Mammary epithelial cell (primary cell): ENCODE measurements at places on chromosomes 1 and 21.
A peak's percentile ranks its signal among the peaks of the same experiment; 100 is the strongest.

- no peak for DNase-seq
Measured at GRCh38 chr1:58065520-58065919, 481.0 kb downstream of the OMA1 start.

GRCh38 chr1:168979276-168979675 is 127.2 kb upstream of the ATP1B1 start:
- DNase-seq, result no peak

DNA sequence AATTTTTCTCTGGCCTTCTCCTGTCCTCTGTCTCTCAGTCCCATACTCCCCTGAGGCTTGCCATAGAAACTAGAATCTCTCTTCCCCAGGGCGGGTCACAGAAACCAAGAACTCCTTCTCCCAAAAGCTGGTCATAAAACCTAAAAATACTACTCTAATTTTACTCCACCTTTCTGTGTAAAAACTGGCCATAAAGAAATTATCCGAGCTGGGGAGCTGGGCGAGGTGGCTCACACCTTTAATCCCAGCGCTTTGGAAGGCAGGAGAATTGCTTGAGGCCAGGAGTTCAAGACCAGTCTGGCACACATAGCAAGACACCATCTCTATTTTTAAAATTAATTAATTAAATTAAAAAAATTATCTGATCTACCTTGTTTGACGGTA is 3.0 kb downstream of the ALG14 start:
- DNase-seq, result no peak

DNA sequence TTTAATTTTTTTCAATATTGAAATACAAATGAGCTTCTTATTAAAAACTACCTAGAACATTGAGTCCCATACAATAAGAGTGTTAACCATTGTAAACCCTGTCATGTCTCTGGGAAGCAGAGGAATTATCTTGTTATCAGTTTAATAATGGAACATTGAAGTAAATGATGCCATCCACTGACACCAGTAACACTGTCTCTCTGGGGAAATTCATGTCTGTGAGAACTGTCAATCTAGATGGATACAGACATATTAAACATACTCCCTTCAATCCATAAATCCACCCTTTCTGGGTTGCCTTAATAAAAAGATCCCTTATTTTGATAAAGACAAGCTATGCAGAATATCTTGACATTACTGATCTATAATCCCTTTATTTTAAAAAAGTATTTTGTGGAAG is 503.2 kb downstream of the DPYD start:
- no peak for DNase-seq

- DNase-seq, result no peak
Measured at GRCh38 chr1:29673228-29673500, 436.8 kb downstream of the PTPRU start.

DNA sequence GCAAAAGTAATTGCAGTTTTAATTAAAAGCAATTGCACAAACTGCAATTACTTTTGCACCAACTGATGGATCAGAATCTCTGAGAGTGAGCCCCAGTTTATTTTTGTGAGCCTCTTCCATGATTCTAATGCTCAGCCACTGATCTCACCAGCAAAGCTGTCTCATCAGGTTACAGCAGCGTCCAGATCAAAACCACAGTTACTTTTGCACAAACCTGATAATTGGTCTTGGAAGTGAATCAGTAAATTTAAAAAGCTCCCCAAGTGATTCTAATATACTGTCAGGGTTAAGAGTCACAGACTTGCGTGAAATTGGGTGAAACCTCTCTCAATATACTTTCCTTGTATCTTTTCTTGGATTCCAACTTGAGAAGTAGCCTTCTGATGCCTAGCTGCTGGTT is 13.5 kb upstream of the CR2 start:
- DNase-seq, result no peak

GRCh38 chr1:24570265-24571125 is 14.6 kb downstream of the NCMAP start:
- no peak for DNase-seq

DNA sequence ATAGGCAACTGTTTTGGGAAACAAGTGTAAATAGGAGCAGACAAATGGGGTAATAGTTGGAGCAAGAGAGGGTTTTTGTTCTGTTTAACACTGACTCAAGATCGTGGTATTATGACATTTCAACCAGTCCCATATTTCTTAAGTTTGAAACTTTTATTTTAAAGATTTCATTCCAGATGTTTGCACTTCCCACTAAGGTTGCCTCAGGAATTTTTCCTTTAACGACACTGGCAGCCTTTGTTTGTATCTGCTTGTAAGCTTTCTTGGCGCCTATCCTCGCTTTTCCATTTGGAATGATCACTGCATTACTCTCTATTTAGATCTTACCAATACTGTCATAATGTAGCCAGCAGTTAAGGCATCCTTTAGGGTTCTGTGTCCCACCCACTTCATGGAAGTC is 67.7 kb downstream of the ALG6 start:
- no peak for DNase-seq

DNA sequence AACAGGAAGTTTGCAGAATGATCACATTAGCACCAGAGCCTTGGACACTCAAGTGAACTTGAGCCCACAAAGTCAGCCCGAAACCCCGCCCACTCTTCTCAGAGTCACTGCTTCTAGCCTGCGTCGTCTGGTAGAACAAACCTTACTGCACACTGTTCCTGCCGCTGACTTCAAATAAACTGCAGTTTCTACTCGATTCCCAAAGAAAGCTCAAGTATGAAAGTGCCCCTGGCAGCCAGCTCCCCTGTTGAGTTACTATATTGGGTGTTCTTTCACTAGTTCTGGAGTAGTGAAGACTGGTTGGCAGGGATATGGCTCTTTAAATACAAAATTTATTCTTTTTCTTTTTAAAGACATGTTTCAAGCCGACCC is 164.7 kb downstream of the GALNT2 start:
- DNase-seq, result no peak

DNA sequence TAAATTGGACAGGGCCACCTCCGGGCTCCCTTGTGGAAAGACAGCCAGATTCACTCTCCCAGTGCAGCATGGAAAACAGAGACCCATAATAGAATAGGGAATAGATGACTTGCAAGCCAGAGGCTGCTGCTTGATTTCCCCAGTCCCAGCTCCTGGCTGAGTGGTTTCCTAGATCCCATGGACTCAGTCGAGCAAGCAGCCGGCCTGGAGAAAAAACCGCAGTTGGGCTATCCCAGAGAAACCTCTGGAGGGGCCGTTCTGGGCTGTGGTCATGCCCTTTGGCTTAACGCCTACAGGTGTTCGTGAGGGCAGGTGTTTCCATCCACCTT is 61.7 kb downstream of the ELK4 start:
- DNase-seq, result no peak

- no peak for DNase-seq
Measured at GRCh38 chr1:33814166-33814565, 49.7 kb upstream of the HMGB4 start.

DNA sequence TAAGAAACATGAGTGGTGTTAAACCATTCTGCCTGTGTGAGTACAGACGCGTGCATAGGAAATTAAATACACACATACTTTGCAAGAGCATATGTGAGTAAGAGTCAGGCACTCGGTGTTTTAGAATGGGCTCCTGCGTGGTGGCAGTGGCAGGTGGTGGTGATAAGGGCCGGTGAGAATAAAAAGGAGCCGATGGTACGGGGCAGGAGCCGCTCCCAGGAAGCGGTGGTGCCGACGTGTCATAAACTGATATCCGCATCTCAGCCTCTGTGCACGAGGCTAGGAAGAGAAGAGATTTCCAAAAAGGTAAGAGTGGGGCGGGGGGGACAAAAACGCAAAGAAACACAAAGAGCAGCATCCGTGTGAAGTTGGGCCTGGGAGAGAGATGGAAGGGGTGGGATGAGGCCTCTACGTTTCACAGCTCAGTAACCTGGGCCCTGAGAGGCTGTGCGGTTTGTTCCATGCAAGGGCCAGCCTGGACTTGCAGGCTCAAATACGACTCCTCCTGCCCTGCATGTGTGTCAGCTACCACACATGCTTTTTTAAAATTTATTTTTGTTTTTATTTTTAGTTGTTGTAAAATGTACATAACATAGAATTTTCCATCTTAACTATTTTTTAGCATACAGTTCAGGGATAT is 127.7 kb upstream of the COL6A1 start:
- DNase-seq, result peak; percentile 67

DNA sequence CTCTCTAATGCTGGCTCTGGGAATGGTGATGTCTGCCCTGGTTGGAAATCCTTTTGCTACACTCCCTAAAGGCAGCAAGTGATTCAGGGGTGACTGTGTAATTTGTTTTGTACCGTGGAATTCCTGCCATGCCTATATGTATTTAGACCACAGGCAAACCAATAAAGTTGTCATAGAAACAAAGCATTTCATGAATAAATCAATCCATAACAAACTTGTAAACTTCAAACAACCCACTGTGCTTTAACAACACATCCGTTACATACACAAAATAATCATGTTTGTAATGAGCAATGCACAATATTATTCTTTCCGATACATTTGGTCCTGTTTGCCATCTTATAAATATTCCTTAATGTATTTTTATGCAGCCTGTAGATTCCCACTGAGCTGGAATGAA is 330.3 kb upstream of the SNX7 start:
- peak; percentile 59 for DNase-seq

GRCh38 chr1:190864013-190864641 is 386.5 kb upstream of the BRINP3 start:
- DNase-seq, result peak; percentile 74

- DNase-seq, result no peak
Measured at GRCh38 chr21:45985471-45986315, 4.1 kb downstream of the COL6A1 start.

GRCh38 chr1:175364424-175365076 is 172.0 kb upstream of the KIAA0040 start:
- DNase-seq, result no peak

- peak; percentile 51 for DNase-seq
Measured at GRCh38 chr1:86596224-86596623, 49.3 kb downstream of the CLCA4 start.

- peak; percentile 64 for DNase-seq
Measured at GRCh38 chr1:109910123-109910962, at the start of gene CSF1. TSS of gene CSF1 (plus strand) at chr1:109910849. CDS start at chr1:109911024, 175 bp downstream.

- DNase-seq, result peak; percentile 35
Measured at GRCh38 chr1:85611425-85611824, 30.9 kb downstream of the CCN1 start.

GRCh38 chr1:168554603-168555483 is 11.0 kb upstream of the XCL2 start:
- no peak for DNase-seq

- DNase-seq, result no peak
Measured at GRCh38 chr1:16167331-16168143, 11.7 kb upstream of the EPHA2 start.
